ENCODE measurements at places on chromosomes 12 and 14.

- no peak overlapping the region for H3K4me3 ChIP-seq
- H3K4me1 ChIP-seq: no peaks in the 10 kb centered on the region
- no peak for DNase-seq
- no peaks in the 10 kb centered on the region for H3K36me3 ChIP-seq
- no peak overlapping the region for H3K27ac ChIP-seq
Observed at GRCh38 chr14:23513818-23514643, 37.5 kb downstream of the ZFHX2 start.

GRCh38 chr14:50619569-50620141 is 48.5 kb downstream of the SAV1 start:
- no peaks in the 10 kb centered on the region for H3K36me3 ChIP-seq
- no peak for DNase-seq
- no peak overlapping the region for H3K27ac ChIP-seq
- H3K4me3 ChIP-seq: no peak overlapping the region
- no peaks in the 10 kb centered on the region for H3K4me1 ChIP-seq

- no peak within 1 kb of the TSS for H3K4me3 ChIP-seq
- no peaks in the 10 kb centered on the region for H3K27me3 ChIP-seq
- H3K4me1 ChIP-seq: peaks cover 10% of the 10 kb centered on the region
- no peak within 1 kb of the TSS for H3K27ac ChIP-seq
- no peaks in the 10 kb centered on the region for H3K36me3 ChIP-seq
- no peak for DNase-seq
Observed at GRCh38 chr12:69698769-69699540, at the start of gene BEST3. BEST3 (minus strand) TSS chr12:69699303; CDS start chr12:69697798, 1,505 bp downstream.

- H3K36me3 ChIP-seq: no peaks in the 10 kb centered on the region
- H3K4me1 ChIP-seq: no peaks in the 10 kb centered on the region
- H3K4me3 ChIP-seq: no peak overlapping the region
- no peaks in the 10 kb centered on the region for H3K27me3 ChIP-seq
- DNase-seq: no peak
Observed at GRCh38 chr12:76922866-76923265, 44.0 kb upstream of the CSRP2 start.

DNA sequence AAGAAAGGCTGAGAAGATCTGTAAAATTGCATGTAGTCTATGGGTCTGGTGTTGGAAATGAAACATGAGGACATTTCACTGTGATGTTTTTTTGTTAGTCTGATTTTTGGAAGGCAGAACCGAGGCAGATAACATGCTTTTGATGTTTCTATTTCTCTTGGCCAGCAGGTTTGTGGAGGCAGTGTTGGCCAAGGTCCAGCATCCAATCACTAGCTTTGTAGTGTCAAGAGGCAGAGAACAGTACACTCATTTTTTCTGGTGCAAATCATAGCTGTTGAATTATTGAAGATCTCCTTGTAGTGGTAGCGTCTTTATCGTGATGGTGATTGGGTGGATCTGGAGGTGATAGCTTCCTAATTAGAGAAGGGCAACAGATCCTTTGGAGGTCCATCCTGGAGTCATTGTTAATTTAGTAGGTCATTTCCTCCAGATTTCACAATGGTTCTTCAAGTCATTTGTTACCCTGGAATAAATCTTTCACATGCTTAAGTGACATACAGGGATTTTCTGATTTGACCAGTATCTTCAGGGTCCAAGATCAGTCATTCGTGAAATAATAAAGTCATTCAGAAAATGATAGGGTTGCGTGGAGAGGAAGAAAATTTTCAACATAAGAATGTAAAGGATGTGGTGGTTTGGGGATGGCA is 252.4 kb upstream of the CPNE8 start:
- H3K4me1 ChIP-seq: no peaks in the 10 kb centered on the region
- no peak overlapping the region for H3K4me3 ChIP-seq
- DNase-seq: no peak

GRCh38 chr14:24403294-24403998 is 4.6 kb downstream of the NYNRIN start:
- H3K36me3 ChIP-seq: no peaks in the 10 kb centered on the region
- no peak for DNase-seq
- H3K4me1 ChIP-seq: peaks cover 11% of the 10 kb centered on the region
- H3K27ac ChIP-seq: no peak overlapping the region

DNA sequence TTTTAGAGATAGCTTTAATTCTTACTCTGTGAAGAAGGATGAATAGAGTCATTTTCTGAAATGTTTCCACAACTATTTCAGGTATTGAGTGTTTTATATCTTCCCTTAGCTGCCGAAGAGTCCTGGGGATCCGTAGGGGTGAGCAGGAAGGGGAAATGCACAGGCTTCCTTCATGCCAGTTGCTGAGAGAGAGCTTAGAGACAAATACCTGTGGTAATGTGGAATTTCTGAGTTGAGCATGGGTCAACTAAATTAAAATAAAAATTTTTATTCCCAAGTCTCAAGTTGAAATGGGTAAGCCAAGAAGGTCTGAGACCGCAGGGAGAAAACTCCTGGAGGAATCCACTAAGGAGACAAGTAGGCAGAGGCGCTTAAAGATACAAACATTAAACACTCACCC is 185.7 kb downstream of the DAD1 start:
- no peaks in the 10 kb centered on the region for H3K4me1 ChIP-seq
- DNase-seq: no peak
- H3K27me3 ChIP-seq: no peaks in the 10 kb centered on the region
- no peaks in the 10 kb centered on the region for H3K36me3 ChIP-seq

- H3K4me3 ChIP-seq: no peak overlapping the region
- H3K27ac ChIP-seq: no peak overlapping the region
- no peaks in the 10 kb centered on the region for H3K27me3 ChIP-seq
- DNase-seq: no peak
- H3K36me3 ChIP-seq: no peaks in the 10 kb centered on the region
- peaks cover 14% of the 10 kb centered on the region for H3K4me1 ChIP-seq
Observed at GRCh38 chr14:24084440-24084839, 9.7 kb upstream of the PCK2 start.

GRCh38 chr12:107458163-107458562 is 227.4 kb upstream of the PWP1 start:
- no peak overlapping the region for H3K4me3 ChIP-seq
- H3K27me3 ChIP-seq: no peaks in the 10 kb centered on the region
- H3K27ac ChIP-seq: no peak overlapping the region
- no peaks in the 10 kb centered on the region for H3K4me1 ChIP-seq

GRCh38 chr12:110256780-110257431 is 24.1 kb upstream of the ATP2A2 start:
- peaks cover 11% of the 10 kb centered on the region for H3K4me1 ChIP-seq
- no peaks in the 10 kb centered on the region for H3K36me3 ChIP-seq
- no peak overlapping the region for H3K4me3 ChIP-seq
- DNase-seq: peak; percentile 29
- H3K27ac ChIP-seq: peak overlapping the region; percentile 66

DNA sequence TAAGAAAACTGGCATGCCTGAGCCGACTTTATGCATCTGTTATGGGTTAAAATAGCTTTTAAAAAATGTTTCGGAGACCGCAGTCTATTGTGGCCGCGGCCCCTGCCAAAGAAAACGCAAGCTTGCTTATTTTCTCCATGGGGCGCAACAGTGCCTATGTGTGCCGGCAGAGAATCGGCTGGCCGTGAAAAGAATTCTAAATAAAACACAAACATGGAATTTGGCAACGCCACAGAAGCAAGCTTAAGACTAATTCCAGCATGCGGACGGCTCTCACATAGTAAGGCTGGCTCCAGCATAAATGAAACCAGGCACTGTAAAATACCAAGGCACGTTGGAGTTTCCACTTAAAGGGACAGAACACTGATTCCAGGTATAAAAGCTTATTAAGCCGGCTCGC is 56.7 kb downstream of the BCL11B start:
- H3K4me3 ChIP-seq: no peak overlapping the region
- no peak for DNase-seq
- H3K27ac ChIP-seq: no peak overlapping the region
- H3K27me3 ChIP-seq: no peaks in the 10 kb centered on the region
- H3K4me1 ChIP-seq: no peaks in the 10 kb centered on the region

GRCh38 chr14:103710771-103711377 is 4.4 kb downstream of the XRCC3 start:
- no peaks in the 10 kb centered on the region for H3K27me3 ChIP-seq
- peaks cover 5% of the 10 kb centered on the region for H3K4me1 ChIP-seq
- H3K36me3 ChIP-seq: no peaks in the 10 kb centered on the region
- no peak overlapping the region for H3K27ac ChIP-seq
- H3K4me3 ChIP-seq: no peak overlapping the region
- no peak for DNase-seq

- H3K4me1 ChIP-seq: no peaks in the 10 kb centered on the region
- H3K36me3 ChIP-seq: no peaks in the 10 kb centered on the region
Observed at GRCh38 chr14:50497351-50497750, 35.0 kb downstream of the MAP4K5 start.

GRCh38 chr12:117547209-117547608 is 185.8 kb upstream of the NOS1 start:
- no peak overlapping the region for H3K27ac ChIP-seq
- no peak for DNase-seq
- H3K4me3 ChIP-seq: no peak overlapping the region

DNA sequence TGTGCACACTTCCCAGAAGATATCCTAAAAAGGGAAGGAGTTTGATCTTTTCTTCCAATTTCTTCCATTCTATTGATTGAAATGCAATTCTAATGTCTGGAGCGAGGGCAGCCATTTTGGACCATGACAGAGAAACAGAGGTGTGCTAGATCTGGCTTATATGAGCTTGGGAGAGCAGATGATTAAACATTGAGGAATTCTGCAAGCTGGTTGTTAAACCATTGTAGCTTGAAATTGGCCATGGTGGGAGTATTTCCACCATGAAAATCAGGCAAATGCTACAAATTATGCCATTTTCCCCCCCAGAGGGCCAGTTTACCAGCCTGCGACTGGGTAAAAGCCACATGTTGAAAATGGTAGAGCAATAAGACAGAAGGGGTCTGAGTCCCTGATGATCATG is 155.0 kb downstream of the PAWR start:
- H3K27me3 ChIP-seq: no peaks in the 10 kb centered on the region
- DNase-seq: no peak
- no peaks in the 10 kb centered on the region for H3K36me3 ChIP-seq
- H3K4me1 ChIP-seq: peaks cover 36% of the 10 kb centered on the region
- no peak overlapping the region for H3K4me3 ChIP-seq
- H3K27ac ChIP-seq: no peak overlapping the region

GRCh38 chr14:21989090-21989489 is 315.5 kb upstream of the OR4E1 start:
- no peak for DNase-seq
- no peak overlapping the region for H3K4me3 ChIP-seq
- no peaks in the 10 kb centered on the region for H3K36me3 ChIP-seq
- no peaks in the 10 kb centered on the region for H3K4me1 ChIP-seq
- no peaks in the 10 kb centered on the region for H3K27me3 ChIP-seq

DNA sequence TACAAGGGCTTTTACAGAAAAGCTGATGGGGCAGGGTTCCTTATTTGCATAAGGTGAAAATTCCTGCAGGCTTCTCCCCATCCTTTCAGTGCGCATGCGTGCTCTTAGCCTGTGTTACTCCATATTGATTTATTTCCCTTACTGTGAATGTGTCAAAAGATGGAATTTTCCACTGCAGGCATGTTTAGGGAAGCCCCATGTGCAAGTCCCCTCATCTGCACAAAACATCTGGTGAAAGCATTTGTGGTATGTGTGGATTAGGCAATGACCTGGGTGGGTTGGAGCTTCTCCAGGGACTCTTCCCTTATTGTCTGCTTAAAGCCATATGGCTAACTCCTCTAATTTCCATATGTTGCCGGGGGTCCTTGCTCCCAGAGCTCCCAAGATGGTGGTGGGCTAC is 912.7 kb upstream of the LRFN5 start:
- H3K36me3 ChIP-seq: no peaks in the 10 kb centered on the region
- DNase-seq: no peak
- H3K4me3 ChIP-seq: no peak overlapping the region
- H3K27me3 ChIP-seq: no peaks in the 10 kb centered on the region
- H3K4me1 ChIP-seq: no peaks in the 10 kb centered on the region

DNA sequence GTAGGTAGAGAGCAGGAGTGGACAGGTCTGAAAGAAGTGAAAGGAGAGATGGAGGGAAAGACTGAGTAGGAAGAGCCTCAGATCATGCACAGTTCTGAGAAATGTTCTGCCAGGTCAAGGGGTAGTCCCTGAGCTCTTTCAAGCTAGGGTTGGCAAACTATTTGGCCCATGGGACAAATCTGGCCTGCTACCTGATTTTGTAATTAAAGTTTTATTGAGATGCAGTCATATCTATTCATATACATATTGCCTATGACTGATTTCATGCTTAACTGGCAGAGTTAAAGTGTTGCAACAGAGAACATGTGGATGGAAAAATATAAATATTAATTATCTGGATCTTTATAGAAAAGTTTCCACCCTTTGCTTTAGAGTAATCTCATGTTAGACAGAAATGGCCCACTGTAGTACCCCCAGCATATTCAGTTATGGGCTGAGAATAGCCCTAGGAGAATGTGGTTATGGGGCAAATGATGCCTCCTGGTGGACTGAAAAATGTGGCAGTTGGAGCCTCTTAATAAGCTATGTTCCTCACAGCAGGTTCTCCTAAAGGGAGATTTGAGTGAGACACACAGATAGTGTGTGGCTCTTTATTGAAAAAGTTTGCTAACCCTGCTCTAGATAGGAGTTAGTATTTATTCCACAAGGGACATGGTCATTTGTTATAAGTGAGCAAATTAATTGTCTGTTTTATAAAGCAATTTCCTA is 476.9 kb downstream of the LRIG3 start:
- DNase-seq: no peak
- H3K4me3 ChIP-seq: no peak overlapping the region
- no peaks in the 10 kb centered on the region for H3K27me3 ChIP-seq
- H3K36me3 ChIP-seq: no peaks in the 10 kb centered on the region
- peak overlapping the region; percentile 30 for H3K27ac ChIP-seq

DNA sequence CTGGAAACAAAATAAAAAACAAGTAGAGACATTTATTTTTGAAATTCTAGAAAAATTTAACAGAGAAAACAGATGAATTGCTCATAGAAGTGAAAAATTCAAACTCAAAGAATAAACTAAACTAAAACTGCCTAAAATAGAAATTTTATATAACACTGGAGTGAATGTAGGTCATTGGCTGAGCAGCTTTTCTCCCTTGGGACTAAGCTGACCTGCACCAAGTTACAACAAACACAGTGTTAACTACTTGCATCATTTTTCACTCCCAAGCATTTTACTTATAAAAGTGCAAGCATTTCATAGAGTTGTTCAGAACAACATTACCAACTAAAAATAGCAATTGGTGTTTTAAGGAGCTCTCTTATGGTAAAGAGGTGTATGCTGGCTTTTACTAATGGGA is 298.1 kb downstream of the MED13L start:
- H3K4me1 ChIP-seq: no peaks in the 10 kb centered on the region
- H3K4me3 ChIP-seq: no peak overlapping the region
- no peak overlapping the region for H3K27ac ChIP-seq
- H3K27me3 ChIP-seq: no peaks in the 10 kb centered on the region

GRCh38 chr12:52598966-52599365 is 2.3 kb downstream of the KRT72 start:
- H3K27me3 ChIP-seq: no peaks in the 10 kb centered on the region
- no peak overlapping the region for H3K4me3 ChIP-seq
- H3K4me1 ChIP-seq: no peaks in the 10 kb centered on the region
- H3K27ac ChIP-seq: no peak overlapping the region

GRCh38 chr12:63913929-63914328 is 69.4 kb downstream of the SRGAP1 start:
- H3K36me3 ChIP-seq: no peaks in the 10 kb centered on the region
- H3K4me3 ChIP-seq: no peak overlapping the region
- H3K27me3 ChIP-seq: no peaks in the 10 kb centered on the region
- no peak for DNase-seq
- peaks cover 48% of the 10 kb centered on the region for H3K4me1 ChIP-seq

- no peaks in the 10 kb centered on the region for H3K4me1 ChIP-seq
- peaks cover 5% of the 10 kb centered on the region for H3K36me3 ChIP-seq
- no peak for DNase-seq
- H3K27me3 ChIP-seq: no peaks in the 10 kb centered on the region
- H3K27ac ChIP-seq: no peak overlapping the region
Observed at GRCh38 chr14:102008891-102009290, 44.5 kb downstream of the DYNC1H1 start.

Measured in Caco-2 (cell line).